Skeletal muscle tissue (tissue), 5 donors: ENCODE measurements at places on chromosomes 5 and 9. TPM values are rescaled to one million over a fixed set of nuclear protein-coding genes. Genes with fewer than 3 reads are reported as not detected.

The OGN gene
- total RNA-seq, result 153 TPM

The ST8SIA4 gene
- 6.3 TPM for total RNA-seq

The PCDHGA9 gene
- total RNA-seq, result 4.7 TPM

The SH3RF2 gene
- 3.7 TPM for total RNA-seq

The ARL14EPL gene
- not detected for total RNA-seq

The CSF2 gene
- not detected for total RNA-seq

The FAM169A gene
- total RNA-seq, result 0.52 TPM

The NEK6 gene
- total RNA-seq, result 15.7 TPM

The TLE1 gene
- 65.2 TPM for total RNA-seq

The SOX30 gene
- total RNA-seq, result not detected

The ZMAT2 gene
- total RNA-seq, result 33.4 TPM

The CSF1R gene
- 31.3 TPM for total RNA-seq

The HSPA9 gene
- total RNA-seq, result 145 TPM
